NCI-H1105 (cell line): ENCODE measurements at places on chromosomes 3 and 15.

- no peak for DNase-seq
These were observed 77.6 kb downstream of the CMSS1 start for GRCh38 chr3:99895131-99895696.

DNA sequence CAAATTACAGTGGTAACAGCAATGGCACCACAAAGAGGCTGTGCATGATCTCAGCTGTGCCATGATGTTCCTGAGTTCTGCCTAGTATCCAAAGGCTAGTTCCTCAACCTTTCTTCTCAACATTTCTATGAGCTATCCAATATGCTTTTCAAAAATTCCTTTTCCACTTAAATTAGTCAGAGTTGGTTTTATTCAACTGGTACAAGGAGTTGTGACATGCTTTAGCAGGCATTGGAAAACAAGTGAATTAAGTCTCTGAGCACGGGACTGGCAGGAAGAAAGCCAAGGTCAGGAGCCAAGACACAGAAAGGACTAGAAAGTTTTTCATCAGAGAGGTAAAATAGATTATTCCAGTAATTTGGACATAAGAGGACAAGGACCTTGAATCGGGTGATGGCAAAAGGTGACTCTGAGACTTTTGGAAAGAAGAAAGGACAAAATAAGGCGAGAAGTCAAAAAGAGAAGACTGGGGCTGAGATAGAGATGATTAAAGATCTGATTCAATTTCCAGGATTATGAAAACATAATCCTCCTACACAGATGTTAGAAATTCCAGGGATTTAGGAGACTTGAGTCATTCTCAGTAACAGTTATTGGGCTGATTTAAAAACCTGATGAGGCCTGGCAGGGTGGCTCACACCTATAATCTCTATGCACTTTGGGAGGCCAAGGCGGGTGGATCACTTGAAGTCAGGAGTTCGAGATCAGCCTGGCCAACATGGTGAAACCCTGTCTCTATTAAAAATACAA, 36.1 kb downstream of the PBRM1 start:
- DNase-seq = no peak

DNA sequence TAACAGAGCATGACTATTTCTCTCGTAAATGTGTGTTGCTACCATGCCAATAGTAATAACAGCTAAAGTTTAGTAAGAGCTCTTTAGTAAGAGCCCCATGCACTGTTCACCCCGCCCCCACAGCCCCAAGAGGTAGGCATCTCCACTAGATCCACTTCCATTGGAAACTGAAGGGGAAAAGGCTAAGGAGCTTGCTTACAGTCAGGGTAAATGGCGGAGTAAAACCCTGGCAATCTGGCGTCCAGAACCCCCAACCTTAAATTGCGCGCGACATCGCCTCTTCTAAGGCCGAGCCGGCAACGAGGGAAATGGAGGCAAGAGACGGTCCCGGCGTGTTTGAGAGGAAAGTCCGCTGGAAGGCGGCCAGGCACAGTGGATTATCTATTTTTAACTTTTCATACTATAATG, 654 bp upstream of the C3orf38 start:
- peak; percentile 36 for DNase-seq

DNA sequence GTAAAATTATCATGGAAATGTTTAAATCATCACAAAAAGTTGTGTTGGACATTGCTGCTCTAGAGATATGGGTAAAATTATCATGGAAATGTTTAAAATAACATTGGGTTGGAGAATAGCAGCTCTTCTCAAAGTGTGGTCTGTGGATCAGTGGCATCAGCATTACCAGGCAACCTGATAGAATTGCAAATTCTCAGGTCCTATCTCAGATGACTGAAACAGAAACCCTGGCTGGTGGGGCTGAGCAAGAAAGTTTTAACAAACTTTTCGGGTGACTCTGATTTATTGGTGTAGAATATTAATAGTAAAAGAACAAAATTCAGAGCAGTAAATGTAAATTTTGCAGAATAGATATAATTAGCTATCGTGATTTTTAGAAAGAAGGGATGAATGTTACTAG, 28.9 kb downstream of the NXPE3 start:
- DNase-seq = no peak

DNA sequence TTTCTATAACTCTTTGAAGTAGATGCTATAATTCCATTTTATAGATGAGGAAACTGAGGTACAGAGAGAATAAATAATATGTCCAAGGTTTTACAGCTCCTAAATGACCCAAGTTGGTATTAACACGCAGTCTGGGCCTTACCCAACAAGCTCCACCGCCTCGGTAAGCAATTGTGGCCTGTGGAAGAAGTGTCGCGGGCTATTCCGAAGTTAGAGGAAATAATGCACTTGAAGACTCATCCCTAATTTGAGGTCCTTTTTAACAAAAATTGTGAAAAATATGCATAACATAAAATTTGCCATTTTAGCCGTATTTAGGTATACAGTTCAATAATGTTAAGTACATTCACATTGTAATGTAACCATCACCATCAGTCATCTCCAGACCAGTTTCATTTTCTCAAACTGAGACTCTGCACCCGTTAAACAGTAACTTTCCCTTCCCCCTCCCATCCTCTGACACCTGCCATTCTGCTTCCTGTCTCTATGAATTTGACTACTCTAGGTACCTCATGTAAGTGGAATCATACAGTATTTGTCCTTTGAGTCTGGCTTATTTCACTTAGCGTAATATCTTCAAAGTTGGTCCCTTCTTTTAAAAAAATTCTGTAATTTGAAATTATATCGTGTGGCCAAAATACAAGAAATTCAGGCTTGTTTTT, 18.2 kb downstream of the IDH3A start:
- no peak for DNase-seq

- DNase-seq = no peak
These were observed 20.4 kb downstream of the IGF1R start for GRCh38 chr15:98668566-98669308.

GRCh38 chr3:127593178-127593577, 2.6 kb upstream of the TPRA1 start:
- no peak for DNase-seq

GRCh38 chr15:34608517-34608916, 25.1 kb upstream of the GOLGA8B start:
- no peak for DNase-seq

- no peak for DNase-seq
These were observed 15.2 kb downstream of the GXYLT2 start for GRCh38 chr3:72903004-72903403.

GRCh38 chr15:79562899-79563298, 130.8 kb downstream of the MINAR1 start:
- DNase-seq = no peak

DNA sequence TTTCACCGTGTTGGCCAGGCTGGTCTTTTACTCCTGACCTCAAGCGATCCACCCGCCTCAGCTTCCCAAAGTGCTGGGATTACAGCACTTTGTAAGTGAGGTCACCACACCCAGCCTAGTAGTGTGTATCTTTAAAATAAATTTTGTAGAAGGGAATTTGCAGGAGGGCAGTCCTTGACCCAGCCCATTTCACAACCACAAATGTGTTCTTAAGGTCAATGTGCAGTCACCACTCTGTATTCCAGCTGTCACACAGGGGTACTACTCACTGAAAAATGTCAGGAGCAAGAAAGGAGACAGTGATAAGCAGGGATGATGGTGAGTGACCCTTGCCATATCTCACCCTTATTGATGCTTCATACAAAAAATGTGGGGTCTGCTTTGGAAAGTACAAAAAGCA, 98.5 kb downstream of the FRMD5 start:
- no peak for DNase-seq

DNA sequence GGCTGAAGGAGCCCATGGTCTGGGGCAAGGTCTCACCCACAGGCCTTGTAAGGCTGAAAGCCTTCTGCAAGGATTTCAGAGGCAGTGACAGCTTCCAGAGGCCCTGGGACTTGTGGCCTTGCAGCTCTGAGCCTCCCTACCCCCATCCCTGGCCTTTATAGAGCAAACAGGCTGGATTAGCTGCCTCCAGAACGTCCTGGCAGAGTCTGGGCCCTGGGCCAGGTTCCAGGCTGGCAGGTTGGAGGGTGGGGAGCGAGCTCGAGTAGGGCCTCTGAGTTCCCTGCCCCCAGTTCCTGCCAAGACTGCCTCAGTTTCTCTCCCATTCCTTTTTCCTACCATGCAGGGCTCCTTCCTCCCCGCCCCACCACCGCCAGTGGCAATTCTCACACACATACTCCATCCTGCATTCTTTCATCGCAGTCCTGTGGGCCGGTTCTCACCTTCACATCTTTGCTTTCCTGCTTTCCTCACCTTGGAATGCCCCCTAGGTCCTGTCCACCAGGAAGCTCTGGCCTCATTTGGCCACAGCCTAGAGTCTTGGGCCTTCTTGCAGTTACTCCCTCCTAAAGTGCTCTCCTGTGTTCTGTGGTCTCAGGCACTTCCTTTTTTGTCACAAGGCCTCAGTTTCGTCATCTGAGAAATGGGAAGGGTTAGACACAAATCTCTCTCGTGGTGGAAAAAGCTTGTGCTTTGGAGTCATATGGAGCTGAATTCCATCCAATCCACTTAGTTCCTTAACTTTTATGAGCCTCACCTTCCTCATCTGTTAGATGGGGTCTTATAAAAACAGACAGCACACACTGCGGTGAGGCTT, 2.7 kb downstream of the LMAN1L start:
- no peak for DNase-seq

GRCh38 chr3:58179235-58180098, 31.3 kb downstream of the DNASE1L3 start:
- no peak for DNase-seq

- peak; percentile 78 for DNase-seq
These were observed 984.1 kb downstream of the EPHA3 start for GRCh38 chr3:90091549-90091948.

GRCh38 chr3:102478160-102478559, 43.3 kb downstream of the ZPLD1 start:
- DNase-seq = no peak

GRCh38 chr3:10848261-10848660, 32.2 kb downstream of the SLC6A11 start:
- DNase-seq = no peak

- no peak for DNase-seq
These were observed 1439.2 kb downstream of the ZPLD1 start for GRCh38 chr3:103873897-103874545.
